ENCODE measurements at places on chromosomes 5 and 9.

DNA sequence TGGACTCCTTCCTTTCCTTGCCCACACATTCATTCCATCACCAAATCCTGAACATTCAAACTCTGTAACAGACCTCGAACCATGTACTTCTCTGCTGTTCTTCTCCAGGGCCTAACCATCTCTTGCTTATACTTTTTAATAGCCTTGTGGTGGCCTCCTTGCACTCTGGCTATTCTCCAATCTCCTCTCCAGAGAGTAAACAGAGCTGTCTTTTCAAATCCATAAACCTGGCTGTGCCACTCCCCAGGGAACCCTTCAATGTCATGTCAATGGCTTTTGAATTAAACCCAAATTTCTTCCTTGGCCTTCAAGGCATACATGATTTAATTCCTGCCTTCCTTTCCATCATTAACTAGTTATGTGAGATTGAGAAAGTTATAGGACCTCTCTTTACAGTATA lies 277.6 kb upstream of the EFNA5 start:
- no peak for DNase-seq

- peak; percentile 25 for DNase-seq
Measured at GRCh38 chr5:176610435-176610773, 448 bp upstream of the GPRIN1 start.

DNA sequence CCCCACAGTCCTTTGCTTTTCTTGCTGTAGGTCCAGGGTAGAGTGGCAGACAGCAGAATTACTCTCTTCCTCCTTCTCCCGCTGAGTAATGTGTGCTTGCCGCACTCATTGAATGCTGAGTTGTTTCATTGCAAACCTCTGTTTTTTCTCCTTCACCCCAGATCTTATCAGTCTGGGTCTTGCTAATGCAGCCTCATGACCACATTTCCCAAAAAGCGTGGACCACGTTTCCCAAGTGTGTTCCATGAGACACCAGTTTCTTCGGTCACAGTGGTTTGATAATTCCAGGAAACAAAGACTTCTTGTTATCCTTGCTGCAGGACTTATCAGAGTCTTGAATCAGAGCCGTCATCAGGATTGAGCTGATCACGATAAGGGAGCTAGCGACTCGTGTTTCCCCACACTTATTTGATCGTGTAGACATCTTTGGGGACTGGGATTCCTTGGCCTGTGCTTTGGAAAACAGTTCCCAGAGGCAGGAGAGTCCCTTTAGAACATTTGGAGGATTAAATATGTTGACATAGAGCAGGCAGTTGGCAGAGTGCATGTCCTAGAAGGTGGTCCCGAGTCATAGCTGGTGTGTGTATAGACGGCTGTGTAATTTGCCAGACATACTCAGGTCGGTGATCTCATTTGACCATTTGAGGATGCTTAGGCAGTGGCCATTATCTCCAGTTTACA lies 4.4 kb downstream of the LRRC8A start:
- DNase-seq = no peak

DNA sequence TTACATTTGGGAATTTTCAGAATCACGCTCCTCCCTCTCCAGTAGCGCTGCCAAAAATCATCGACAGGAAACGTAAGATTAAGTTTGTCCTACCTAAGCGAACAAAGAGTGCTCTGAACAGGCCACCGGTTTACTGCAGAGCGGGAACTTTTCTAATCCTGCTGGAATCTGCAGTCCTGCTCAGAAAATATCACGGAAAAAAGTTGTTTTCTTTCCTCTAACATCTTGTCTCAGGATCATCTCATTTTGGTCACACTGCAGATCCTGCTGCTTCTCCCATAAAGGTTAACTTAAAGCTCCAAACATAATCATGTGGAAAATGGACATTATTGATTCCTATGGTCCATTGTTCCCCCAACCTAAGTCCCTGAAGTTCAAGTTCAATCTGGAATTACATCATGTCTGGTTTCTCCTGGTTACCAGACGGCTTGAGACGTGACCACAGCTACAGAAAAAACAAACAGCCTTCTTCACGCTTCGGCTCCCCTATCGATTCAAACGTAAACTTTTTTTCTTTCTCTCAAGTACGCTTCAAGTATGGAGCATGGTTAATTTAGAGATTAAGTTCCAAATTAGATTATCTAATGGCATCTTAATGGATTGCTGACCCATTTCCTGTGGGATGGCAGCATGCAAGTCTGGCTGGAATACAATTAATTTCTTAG lies 217.6 kb downstream of the NFIB start:
- DNase-seq = peak; percentile 15

DNA sequence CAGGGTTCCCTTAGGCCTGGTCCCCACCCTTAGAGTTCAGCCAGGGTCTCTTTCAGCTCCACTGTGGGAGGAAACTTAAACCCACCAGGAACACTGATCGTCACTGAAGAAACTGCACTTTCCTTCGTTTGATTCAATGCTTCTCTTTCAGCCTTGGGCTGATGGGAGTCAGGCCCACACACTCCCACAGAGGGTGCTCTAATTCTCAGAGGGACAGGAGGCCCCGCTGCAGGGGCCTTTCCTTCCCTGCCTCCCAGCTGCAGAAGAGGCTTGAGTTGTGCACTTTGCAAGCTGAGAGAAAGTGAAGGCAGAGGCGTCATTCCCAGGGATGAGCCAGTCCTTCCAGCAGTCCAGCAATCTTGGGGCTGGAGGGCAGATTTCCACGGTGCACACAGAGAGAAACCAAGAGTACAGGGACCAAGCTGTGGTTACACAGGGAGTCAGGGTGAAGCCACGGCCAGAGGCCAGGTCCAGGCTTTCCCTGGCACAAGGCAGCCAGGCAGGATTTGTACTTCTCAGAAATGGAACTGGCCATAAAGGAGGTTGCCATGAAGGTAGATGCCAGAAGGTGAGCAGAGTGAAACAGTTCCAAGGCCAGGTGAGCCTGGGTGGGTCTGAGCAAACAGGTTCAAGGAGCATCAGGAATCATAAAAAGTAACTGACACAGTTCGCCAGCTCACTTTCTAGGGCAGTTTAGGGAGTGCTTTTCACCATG lies 10.4 kb upstream of the GLIPR2 start:
- DNase-seq = no peak

- no peak for DNase-seq
Measured at GRCh38 chr9:125580701-125581286, 126.2 kb downstream of the MAPKAP1 start.

DNA sequence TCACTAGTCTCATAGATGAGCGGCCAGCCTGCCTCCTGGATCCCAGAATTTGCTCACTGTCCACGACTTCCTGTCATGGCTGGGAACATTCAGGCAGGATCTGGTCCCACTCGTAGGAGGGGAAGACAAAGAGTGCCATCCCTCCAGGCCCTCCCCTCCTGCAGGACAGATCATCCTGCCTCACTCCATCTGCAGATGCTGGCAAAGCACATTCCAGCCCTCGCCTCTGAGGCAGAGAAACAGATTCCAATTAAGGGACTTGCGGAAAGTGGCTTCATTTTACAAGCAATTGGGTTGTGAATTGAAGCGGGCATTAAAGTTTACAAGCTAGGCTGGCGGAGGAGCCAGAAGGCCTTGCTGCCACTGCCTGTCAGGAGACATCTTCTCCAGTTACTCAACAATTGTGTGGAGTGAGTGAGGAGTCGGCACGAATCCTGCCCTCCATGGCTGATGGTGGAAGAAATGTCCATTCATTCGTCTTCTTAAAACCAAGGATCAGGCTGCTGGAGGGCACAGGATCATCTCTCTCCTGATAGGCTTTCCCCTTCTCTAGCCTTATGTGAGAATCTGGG lies 41.8 kb upstream of the KCNMB1 start:
- peak; percentile 20 for DNase-seq

DNA sequence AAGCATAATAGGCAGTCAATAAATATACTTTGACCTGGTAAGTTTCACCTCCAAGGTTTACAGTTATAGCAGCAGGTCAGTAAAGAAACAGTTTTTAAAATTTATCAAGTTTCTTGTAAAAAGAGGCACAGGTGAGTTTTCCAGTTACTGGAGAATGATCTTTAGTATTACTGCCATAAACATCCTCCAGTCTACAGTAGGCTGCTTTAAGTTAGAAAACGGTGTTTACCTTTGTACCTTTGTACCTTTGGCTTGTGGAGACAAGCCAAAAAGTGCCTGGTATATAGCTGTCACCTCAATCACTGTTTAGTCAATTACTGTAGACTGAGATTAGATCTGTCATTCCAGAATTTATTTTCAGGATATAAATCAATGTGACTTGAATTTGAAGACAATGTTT lies 42.7 kb upstream of the SRFBP1 start:
- no peak for DNase-seq

- DNase-seq = peak; percentile 26
Measured at GRCh38 chr9:84667571-84668195, 1.8 kb upstream of the NTRK2 start.

DNA sequence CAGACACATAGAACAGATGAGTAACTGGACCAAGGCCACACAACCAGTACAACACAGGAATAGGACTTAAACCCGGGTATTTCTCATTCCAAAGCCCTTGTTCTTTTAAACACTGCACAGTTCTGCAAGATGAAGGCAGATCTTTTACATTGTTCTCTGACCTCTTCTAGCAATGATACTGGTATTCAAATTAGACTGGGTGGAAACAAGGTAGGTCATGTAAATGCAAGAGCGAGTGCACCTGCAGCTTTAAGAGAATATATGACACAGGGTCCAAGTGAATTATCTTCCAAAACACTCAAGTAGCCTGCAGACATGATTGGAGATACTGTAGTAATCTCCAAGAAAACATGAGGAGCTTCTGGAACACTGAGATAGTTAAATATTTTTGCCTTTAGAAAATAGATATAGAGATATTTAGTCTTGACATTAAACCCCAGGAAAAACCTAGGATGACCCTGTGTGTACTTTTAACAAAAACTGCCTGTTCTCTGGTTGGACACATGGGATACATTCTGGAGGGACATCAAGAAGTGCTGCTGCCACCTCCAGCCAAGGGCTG lies 130.6 kb upstream of the EPB41L4A start:
- DNase-seq = no peak

GRCh38 chr5:88761269-88761850 lies 121.6 kb downstream of the MEF2C start:
- peak; percentile 29 for DNase-seq

DNA sequence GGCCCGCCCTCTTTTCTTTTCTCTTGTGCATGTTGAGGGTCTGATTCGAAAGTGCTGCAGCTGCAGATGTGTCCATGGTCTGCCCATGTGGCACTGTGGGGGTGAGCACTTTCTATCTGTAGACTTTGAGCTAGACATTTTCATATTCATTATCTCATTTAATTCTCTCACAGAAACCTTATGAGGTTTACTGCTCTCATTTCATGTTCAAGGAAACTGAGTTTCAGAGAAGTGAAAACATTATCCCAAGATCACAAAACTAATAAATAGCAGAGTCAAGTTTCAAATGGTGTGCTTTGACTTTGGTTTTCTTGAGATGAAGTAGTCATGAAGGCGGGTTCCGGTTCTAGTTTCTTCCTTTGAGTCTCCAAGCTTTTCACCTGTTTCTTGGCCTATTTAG lies 536.5 kb upstream of the ZNF462 start:
- no peak for DNase-seq

- peak; percentile 59 for DNase-seq
Measured at GRCh38 chr5:83313436-83313835, 158.1 kb upstream of the VCAN start.

DNA sequence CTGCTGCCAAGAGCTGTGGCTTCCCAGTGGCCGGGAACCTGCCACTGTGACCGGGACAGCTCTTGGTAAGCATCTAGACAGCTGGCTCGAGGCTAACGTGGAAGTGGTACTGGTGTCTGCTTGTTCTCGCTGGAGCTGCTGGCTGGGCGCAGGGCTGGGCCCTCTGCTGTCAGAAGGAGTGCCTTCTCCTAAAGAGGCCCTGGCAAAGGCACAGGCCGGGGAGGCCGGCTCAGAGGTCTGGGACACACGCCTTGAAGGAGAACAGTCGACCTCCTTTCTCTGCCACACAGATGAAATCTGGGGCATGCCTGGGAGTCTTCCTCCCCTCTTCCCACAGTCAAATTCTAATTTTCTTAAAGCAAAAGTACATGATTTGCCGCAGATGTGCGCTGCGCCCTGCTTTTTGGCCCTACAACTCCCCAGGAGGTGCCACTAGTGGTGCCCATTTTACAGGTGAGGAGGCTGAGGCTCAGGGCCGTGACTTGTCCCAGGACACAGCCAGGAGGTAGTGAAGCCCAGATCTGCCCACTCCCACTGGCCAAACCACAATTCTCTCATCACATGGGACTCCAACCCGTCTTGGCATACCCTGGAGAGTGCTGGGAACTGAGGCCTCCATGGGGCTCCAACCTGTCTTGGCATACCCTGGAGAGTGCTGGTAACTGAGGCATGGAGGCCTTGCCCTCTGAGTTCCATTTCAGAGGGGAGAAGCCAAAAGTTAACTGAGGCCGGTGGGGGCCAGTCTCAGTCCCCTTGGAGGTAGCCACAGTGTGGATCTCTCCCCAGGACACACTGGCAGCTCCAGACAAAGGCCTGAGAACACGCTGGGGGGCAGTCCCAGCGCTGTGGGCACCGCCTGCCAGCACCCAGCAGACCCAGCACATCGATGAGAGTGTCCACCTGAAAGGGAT lies 12.0 kb upstream of the RXRA start:
- no peak for DNase-seq

DNA sequence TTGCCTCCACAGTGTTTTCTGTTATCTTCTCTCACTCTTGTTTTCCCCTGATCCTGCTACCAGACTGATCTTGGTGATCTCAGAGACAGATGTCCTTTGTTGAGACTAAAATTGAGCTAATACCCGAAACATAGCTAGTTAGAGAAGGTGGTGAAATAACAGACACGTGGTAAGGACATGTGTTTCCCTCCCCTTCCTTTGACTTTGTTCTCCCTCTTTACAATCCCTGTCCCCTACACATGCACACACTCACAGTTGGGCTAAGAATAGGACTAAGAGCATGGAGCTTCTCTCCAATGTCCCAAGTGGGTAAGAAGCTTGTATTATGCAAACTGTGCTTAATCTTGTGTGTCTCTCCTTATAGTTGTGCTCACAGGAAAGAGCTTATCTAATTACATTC lies 1603.0 kb upstream of the C9orf72 start:
- DNase-seq = no peak

DNA sequence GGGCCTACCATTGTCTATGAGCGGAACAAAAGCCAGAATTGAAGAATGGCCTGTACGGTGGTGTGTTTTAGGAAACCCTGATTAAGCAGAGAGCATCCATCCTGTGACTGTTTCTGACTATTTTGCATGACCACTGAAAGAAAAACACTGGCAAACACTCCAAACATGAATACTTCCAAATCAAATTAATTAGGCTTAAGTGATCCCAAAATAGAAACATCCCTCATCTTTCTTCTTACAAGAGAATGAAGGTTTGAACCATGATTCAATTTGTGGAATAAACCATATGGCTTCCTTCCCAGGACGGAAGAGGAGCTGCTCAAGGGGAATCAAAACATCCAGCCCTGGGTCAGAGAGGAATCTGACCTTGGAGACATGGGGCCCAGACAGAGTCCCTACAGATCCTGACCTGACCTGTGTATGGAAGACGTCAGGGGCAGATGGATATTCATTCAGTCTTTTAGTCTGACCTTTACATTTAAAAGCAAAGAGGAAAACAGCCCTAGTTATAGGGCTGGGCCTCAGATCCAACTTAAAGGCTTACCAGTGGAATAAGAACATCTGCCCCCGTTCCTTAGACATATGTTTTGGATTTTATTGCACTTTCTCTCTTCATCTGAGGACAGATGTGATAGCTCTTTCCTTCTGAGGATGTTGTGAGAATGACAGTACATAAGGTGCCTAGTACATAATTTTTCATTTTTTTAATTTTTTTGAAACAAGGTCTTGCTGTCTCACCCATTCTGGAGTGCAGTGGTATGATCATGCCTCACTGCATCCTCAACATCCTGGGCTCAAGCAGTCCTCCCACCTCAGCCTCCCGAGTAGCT lies 17.6 kb upstream of the RECK start:
- DNase-seq = no peak

Data from GM03348 (cell line).